NCI-H510A (cell line): ENCODE measurements at places on chromosomes 5 and 9.

DNA sequence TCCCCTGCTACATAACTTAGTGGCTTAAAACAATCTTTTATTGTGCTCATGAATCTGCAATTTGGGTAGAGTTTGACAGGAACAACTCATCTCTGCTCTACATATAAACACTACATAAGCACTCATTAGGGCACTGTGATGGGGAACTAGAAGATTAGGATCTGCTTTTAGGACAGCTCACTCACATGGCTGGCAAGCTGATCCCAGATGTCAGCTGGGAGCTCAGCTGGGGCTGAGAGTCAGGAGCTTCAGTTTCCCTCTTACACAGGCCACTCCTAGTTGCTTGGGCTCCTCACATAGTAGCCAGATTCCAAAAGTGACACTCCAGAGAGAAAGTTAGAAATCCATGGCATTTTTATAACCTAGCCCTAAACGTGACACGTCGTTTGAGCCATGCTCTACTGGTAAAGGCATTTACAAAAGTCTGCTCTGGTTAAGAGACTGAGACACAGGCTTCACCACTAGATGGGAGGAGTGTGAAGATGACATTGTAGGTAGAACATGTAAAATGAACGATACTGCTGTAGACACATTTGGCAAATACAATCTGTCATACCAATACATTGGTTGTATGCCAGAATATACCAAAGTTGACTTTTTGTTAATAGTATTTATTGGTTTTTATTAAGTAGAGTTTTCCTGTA lies 23.6 kb downstream of the SCAI start:
- DNase-seq: no peak

GRCh38 chr9:115200711-115201505 lies 83.0 kb upstream of the TNC start:
- no peak for DNase-seq

- DNase-seq: peak; percentile 51
Measured at GRCh38 chr5:149271716-149272563, at the start of gene AFAP1L1. Gene AFAP1L1 (plus strand): TSS chr5:149271859. CDS start chr5:149271969, 110 bp downstream.

DNA sequence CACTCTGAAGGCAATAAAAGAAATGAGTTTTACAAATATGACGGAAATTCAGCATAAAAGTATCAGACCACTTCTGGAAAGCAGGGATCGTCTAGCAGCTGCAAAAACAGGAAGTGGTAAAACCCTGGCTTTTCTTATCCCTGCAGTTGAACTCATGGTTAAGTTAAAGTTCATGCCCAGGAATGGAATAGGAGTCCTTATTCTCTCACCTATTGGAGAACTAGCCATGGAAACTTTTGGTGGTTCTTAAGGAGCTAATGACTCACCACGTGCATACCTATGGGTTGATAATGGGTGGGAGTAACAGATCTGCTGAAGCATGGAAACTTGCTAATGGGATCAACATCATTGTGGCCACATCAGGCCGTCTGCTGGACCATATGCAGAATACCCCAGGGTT lies 93.5 kb upstream of the RGMB start:
- DNase-seq: no peak

GRCh38 chr5:62306896-62307689 lies 1.1 kb downstream of the KIF2A start:
- no peak for DNase-seq

GRCh38 chr5:171835066-171835465 lies 49.4 kb downstream of the SMIM23 start:
- no peak for DNase-seq

DNA sequence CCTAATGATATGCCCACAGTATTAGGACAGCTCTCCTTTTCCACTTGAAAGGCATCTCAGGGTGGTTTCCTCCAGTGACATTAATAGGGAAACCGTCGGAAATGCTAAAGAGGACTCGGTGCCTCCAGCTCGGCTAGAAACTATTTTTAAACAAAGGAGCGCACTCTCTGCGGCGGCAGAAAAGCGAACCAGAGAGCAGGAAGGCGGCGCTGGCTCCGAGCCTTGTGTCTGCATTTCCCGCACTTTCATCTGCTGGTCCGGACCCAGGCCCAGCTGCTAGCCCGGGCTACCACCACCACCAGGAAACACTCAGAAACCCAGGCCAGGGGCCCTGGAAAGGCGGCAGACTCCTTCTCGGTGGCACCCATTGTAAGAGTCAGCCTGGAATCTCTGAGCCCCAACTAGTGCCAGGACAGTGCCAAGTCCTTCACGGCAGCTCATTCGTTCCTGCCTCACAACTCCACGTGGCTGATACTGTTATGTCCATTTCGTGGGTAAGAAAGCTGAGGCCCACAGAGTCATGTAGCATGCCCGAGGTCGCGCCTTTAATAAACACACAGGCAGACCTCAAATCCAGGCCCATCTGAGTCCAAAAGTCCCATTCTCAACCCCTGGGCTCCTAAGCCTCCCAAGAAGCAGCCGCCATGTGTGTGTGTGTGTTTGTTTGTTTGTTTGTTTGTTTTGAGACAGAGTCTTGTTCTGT lies 73.9 kb downstream of the VAV2 start:
- no peak for DNase-seq

GRCh38 chr9:38158628-38159027 lies 89.6 kb upstream of the SHB start:
- no peak for DNase-seq

DNA sequence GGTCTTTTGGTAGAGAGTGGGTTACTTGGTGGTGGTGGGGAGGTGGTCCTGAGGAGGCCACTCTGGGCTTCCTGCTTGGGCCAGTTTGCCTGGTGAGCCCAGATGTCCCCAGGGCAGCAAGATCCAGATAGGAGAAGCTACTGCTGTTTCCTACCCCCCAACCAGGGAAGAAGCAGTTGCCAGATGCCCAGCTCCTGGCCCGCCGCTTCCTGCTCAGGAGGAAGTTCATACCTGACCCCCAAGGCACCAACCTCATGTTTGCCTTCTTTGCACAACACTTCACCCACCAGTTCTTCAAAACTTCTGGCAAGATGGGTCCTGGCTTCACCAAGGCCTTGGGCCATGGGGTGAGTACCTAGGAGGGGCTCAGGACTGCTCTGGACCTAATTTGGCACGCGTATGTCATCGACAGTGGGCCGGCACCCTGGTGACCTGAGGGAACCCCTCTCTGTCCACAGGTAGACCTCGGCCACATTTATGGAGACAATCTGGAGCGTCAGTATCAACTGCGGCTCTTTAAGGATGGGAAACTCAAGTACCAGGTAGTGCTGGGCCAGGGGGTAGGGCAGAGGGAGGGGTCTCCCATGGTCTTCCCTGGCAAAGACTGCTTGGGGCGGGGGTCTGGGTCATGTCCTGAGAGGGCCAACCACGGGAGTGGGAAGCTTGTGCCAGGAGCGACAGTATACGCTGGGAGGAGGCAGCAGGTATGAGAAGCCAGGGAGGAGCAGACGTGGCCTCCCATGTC lies 10.6 kb downstream of the PTGS1 start:
- no peak for DNase-seq

DNA sequence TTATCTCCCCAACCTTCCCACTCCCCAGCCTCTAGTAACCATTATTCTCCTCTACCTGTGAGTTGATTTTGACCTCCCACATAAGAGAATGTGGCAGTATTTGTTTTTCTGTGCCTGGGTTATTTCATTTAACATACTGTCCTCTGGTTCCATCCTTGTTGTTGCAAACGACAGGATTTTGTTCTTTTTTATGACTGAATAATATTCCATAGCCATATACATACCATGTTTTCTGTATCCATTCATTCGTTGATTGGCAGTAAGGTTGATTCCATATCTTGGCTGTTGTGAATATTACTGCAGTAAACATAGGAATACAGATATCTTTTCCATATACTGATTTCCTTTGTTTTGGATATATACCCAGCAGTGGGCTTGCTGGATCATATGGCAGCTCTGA lies 20.8 kb downstream of the GPBP1 start:
- no peak for DNase-seq

GRCh38 chr9:98085058-98085457 lies 28.5 kb downstream of the NANS start:
- no peak for DNase-seq

GRCh38 chr5:74316064-74316603 lies 324.4 kb downstream of the ENC1 start:
- no peak for DNase-seq

DNA sequence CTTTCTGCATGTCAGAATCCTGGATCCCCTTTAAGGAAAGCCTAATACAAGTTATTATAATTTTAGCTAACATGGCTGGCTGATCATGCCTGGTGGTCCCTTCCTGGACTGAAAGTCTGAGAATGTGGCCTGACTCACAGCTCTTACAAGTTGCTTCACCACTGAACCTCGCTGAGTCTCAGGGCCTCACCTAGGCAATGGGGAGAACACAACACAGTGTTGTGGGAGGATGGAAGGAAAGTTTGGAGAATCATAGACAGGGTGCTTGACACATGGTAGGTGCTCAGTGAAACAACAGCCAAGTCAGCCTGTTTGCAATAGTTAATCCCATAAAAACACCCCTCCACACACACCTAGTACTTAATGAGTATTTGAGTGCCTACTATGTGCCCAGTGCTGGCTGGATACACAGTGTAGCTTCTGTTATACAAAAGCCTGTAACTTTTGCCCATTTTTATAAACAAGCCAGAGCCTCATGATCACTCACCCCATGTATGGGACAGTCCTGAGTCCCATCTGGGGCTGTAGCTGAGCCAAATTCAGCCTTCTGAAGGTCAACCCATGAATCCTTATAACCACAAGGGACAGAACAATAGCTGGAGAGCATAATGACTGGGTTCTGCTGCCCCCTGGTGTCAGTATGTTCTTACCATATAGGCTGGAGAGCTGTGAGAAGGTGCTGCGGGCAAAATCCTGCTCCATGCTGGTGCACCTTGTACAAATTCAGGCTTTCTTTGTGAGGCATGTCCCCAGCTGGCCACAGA lies 3.9 kb downstream of the ACSL6 start:
- DNase-seq: peak; percentile 52

GRCh38 chr9:70883056-70883455 lies 238.4 kb downstream of the TRPM3 start:
- no peak for DNase-seq

GRCh38 chr5:39049315-39049714 lies 24.9 kb downstream of the RICTOR start:
- no peak for DNase-seq

- DNase-seq: no peak
Measured at GRCh38 chr9:73683862-73684591, 532.4 kb downstream of the ANXA1 start.

GRCh38 chr5:53180538-53180937 lies 71.0 kb upstream of the MOCS2 start:
- DNase-seq: no peak

DNA sequence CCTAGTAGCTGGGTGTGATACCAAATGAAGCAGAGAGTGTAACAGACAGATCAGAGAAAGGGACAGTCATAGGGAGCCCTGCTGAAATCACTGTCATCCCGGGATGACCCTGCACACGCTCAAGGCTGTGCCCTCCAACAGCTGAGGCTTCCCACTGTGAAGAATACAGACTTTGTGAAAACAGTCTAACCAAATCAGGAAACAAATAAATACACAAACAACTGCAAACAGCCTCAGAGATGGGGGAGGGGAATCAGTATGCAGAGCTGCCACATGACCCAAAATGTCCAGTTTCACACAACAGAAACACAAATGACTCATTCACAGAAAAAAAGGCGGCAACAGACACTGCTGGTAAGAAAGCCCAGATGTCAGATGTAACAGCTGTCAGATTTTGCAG lies 101.9 kb downstream of the ADAMTS2 start:
- DNase-seq: no peak

GRCh38 chr9:101027236-101027635 lies 1.3 kb upstream of the PLPPR1 start:
- no peak for DNase-seq

DNA sequence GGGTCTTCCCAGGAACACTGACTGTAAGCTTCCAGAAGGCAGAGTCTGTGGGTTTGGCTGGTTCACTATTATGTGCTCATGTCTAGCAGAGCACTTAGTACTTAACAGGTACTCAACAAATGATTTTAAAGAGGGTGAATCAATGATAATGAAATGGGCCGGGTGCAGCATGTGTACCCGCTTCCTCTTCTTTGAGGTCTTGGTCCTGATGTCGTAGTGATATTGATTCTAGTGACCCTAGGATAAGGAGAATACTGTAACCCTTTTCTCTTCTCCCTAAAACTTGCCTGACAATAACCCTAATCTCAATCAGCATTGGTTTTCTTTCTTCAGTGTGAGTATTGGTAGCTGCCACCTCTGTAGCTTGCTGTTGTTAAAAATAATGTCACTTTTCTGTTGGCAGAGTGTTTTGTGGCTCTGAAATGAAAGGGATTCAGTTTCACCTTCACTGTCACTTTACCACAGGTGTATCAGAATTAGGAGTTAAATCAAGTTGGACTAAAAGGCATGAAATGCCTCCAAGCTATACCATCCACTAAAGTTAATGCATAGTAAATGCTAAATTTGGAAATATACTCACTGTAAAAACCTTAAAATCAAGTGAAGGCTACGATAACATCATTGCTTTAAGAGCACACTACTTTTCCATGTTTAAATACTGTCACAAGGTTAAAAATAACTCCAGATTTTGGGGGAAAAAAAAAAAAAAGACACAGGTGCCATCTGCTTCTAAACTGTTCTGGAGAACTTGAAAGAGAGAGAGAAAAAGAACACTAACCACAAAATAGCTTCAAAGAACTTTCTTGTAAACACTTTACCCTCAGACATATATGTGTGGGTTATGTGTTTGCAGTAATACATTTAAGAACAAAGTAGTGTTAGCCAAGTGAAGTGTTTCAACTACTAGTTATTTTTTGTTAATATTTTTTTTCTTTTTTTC lies 6.0 kb downstream of the CAMK4 start:
- no peak for DNase-seq

- DNase-seq: peak; percentile 7
Measured at GRCh38 chr5:168987543-168988300, 313.2 kb downstream of the SLIT3 start.

DNA sequence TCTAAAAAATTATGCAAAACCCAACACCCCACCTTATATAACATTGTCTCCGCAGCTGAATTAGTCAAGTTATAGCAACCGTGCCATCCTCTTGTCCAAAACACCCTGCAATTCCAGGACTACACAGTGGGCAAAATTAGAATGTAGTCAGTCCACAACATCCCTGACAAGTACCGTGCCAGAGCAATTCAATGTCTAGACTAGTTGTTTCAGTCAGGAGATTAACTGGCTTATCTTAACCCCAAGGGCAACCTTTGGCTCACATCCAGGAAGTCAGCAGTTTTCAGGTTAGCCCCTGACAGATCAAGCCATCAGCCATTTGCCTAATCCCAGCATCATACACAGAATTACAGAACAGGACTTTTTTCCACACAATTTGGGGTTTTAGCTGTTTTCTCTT lies 240.8 kb upstream of the TMEM161B start:
- DNase-seq: no peak

GRCh38 chr5:17081142-17081541 lies 136.3 kb upstream of the BASP1 start:
- DNase-seq: no peak

GRCh38 chr5:65198456-65199120 lies 283.1 kb downstream of the ADAMTS6 start:
- no peak for DNase-seq

DNA sequence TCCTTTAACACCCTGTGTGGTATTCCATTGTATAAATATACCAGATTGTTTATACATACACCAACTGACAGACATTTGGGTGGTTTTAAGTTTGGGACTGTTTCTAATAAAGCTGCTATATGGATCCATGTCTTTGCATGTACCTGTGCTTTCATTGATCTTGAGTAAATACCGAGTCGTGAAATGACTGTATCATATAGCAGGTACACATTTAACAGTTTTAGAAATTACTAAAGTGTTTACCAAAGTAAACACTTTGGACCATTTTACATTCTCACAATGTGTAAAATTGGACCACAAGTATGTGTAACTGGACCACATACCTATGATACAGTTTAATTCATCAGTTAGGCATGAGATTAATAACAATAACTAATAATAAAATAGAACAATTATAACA lies 175.2 kb downstream of the FBXL17 start:
- no peak for DNase-seq

GRCh38 chr5:135053278-135053677 lies 19.2 kb upstream of the PITX1 start:
- DNase-seq: no peak
